ENCODE measurements at places on chromosomes 1 and 21. TPM values are rescaled to one million over a fixed set of nuclear protein-coding genes. Genes with fewer than 3 reads are reported as not detected.

SLC30A2 gene
- polyA plus RNA-seq, result 3.7 TPM

DNA sequence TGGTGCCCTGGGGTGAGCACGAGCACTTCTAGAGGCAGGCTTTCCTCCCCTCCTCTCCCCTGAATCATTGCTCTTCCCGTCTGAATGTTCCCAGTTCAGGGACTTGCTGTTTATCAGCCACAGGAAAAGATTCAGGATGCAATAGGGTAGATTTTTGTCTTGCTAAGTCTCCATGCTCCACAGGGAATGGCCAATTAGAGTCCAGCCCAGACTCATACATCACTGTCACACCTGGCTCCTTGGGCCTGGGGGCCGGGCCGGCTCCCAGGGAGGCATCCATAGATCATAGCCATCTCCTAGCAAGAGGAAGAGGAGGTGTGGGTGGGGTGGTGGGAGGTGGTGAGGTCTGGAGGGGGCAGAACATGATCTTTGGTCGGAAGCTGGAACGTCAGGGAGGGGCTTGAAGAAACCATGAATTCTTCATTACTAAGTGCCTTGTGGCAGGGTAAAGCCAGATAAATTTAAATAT, 83.4 kb downstream of the LRRN2 start:
- H3K4me1 ChIP-seq, result no peaks in the 10 kb centered on the region
- no peak overlapping the region for H3K4me3 ChIP-seq
- H3K27ac ChIP-seq, result no peak overlapping the region
- no peak for DNase-seq
- H3K27me3 ChIP-seq, result peaks cover 6% of the 10 kb centered on the region

- peak; percentile 67 for DNase-seq
- no peaks in the 10 kb centered on the region for H3K27me3 ChIP-seq
- no peaks in the 10 kb centered on the region for H3K36me3 ChIP-seq
Observed at GRCh38 chr1:24201941-24202440, 14.9 kb upstream of the IFNLR1 start.

- H3K4me1 ChIP-seq, result no peaks in the 10 kb centered on the region
- H3K4me3 ChIP-seq, result no peak overlapping the region
- H3K36me3 ChIP-seq, result no peaks in the 10 kb centered on the region
- no peak for DNase-seq
Observed at GRCh38 chr1:180358649-180359048, 128.6 kb downstream of the LHX4 start.

- DNase-seq, result no peak
- H3K27ac ChIP-seq, result no peak overlapping the region
- no peak overlapping the region for H3K4me3 ChIP-seq
- H3K4me1 ChIP-seq, result no peaks in the 10 kb centered on the region
Observed at GRCh38 chr1:117600325-117600943, 5.4 kb upstream of the TENT5C start.
